HepG2 (cell line): ENCODE measurements at places on chromosomes 1 and 21.
A peak's percentile ranks its signal among the peaks of the same experiment; 100 is the strongest.

DNA sequence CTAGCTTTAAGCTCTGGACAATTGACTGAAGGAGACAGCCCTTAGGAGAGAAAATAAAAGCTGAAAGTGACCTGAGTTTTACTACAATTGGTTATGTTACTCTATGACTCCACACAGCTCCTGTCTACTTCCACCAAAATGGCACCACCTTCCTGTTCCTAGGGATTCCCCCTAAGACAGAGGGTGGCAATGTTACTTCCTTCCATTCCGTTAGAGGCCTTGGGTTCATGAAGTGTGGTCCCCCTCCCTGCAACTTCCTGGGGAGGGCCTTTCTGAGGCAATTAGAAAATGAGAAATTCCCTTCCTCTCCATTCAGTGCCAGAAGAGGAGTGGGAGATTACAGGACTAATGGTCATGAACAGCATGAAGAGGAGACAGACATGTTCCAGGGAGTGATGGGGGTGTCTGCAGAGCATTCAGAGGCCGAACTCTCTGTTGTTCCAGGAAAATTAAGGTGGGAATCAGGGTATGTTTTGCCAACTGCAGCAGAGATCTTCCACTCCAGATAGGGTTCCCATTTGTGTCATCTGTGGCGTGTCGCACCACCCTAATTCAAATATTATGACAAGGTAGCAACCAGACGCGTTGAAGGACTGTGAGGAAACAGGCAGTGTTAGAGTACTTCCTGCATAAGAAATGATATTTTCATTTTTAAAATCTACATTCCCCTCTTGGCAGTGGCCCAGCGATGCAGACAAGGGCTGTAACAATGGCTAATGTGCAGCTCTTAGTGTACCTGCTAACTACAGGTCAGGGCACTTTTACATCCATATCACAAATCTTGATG lies 53.1 kb upstream of the TRIM67 start:
- no peak for DNase-seq

DNA sequence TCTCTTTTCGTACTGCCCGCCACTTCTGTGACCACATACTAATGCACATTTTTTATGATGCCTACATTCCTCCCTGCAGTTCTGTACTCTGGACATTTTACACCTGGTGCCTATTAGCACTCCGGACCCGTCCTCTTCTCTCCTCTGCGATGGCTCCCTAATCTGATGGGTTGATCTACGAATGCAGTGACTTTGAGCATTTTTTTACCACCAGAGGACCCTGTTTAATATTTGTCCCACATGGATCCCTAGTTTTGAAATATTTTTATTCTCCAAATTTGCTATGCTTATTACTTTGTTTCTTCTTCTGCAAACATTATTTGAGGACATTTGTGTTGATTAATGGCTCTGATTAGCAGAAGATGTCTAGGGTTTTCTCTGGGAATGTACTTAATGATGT lies 5.2 kb downstream of the PPFIA4 start:
- no peak for DNase-seq

DNA sequence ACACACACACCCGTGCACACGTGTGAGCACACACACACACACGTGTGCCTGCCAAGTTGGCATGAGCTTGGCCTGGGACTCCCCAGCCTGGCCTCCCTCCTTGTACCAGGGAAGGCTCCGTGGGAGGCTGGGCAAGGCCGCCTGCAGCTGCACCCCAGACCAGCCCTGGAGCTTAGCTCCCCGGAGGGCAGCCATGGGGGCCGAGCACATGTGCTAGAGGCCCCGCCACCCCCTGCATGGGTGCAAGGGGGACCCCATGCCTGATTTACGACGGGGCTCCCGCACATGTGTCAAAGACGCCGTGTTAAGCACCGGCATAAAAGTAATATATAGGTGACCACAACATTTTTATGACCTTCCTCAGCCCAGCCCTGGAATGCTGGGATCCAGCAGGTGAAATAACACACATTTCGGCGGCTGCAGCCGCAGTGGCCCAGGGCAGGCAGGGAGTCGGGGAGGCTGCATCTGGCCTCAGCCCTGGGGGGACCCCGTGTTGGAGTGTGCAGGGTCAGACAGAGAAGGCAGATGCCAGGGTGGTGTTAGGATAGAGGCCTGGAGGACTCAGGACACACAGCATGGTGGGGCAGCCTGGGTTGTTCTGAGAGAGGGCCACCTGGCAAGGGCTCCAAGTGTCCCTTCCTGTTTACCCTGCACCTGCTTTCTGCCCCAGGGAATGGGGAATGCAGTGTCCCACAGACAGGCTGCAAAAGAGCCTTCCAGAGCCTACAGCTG lies 56.3 kb downstream of the WNT9A start:
- no peak for DNase-seq

DNA sequence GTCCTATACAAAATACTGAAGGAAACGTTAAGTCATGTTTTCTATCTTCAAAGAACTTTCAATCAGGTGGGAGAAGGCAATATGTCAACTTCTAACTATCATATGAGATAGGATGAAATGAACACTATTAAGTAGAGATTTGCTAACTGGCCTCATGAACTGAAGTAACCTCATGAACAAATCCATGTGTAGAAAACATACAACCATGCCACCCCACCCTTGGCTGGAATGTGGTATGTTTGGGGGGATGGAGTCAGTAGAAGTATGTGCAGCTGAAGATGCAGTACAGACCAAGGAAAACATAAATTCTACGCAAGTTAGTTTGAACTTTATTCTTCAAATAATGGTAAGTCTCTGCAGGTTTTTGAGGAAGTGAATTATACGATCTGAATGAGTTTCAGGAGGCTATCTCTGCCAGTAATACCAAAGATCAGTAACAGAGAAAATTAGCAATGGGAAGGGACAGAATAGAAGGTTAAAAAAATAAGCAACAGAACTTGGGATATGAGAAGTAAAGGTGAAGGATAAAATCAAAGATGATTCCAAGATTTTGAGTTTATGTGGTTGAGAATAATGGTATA lies 4.5 kb downstream of the TRMT1L start:
- DNase-seq = no peak

DNA sequence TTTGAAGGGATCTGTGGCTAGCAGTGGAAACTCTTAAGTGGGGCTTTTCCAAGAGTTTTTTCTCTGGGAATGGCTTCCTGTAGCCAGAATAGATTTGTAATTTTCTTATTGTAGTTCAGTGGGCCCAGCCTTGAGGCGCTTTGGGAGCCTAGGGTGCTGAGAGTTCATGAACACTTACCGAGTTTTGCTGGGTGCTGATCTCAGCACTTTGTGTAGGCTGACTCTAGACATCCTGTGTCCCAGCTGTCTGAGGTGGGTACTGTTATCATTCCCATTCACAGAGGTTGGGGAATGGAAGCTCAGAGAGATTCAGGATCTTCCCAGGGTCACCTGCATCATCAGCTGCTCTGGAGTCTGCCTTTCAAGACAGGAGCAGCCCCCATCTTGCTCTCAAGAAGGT lies 7.0 kb downstream of the PPFIA4 start:
- DNase-seq = no peak

DNA sequence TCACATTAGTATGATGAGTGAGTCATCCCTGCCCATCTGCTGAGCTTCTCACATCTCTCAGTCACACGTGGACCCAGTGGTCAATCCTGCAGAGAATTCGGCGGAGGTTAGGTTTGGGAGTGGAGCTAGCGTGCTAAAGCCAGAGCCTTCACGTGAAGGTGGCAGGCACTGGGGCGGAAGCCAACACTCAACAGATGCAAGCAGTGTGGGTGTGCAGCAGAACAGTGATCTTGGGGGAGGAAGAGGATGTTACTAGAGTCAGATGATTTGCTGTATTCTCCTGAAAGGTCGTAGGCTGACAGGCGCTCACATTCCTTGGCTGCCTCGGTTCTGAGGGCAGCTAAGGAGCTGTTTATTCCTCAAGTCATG lies 6.7 kb downstream of the C1orf115 start:
- DNase-seq = no peak

DNA sequence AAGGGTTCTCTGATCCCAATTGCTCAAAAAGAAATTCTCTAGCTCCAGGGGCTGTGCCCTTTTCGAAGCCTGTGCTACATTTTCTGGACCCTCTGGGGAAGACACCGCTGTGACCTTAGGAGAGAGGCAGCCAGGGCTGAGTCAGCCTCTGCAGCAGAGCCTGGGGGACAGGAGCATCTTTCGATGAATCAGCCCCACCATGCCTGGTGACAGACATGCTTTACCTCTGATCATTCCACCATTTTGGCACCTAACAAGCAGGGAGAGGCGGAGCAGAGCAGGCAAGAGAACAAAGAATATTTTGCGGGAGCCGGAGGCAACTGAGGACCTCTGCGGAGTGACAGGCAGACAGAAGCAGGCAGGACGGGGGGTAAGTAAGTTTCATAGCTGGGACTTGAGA lies 84.9 kb downstream of the VWA5B1 start:
- DNase-seq = no peak

DNA sequence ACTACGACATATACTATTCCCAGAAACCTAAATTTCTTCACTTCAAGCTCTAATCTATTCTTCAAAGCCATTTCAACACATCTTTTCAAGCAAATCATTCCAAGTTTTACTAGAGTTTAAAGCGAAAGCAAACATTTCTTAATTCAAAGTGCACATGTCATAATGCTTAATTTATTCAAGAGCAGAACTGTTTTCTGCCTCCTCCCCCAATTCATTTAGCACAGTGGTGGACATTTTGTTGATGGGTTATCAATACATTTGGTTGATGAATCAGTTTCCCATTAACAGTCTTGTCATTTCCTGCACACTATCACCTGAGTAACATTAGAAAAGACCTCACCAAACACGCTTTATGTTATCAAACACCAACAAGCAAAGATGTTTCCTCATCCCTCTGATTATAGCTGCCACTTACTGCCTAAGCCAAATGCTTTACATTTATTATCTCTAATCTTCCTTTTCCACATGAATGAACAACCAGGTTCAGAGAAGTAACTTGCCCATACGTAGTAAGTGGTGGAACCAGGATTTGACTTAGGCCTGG lies 2.0 kb downstream of the SRSF4 start:
- DNase-seq = peak; percentile 15

GRCh38 chr21:37944496-37944895 lies 28.2 kb upstream of the KCNJ6 start:
- no peak for DNase-seq

GRCh38 chr1:44048532-44049215 lies 17.4 kb upstream of the SLC6A9 start:
- no peak for DNase-seq

- DNase-seq = no peak
These were observed 11.6 kb downstream of the STYXL2 start for GRCh38 chr1:167105271-167106118.

- no peak for DNase-seq
These were observed 177.9 kb downstream of the IGSF21 start for GRCh38 chr1:18285538-18285924.

GRCh38 chr1:154548028-154548427 lies 10.4 kb downstream of the UBE2Q1 start:
- no peak for DNase-seq

GRCh38 chr21:44012474-44013379 lies 618 bp downstream of the TRAPPC10 start:
- DNase-seq = peak; percentile 65

GRCh38 chr1:44170281-44170823 lies 28.9 kb upstream of the KLF18 start:
- DNase-seq = no peak

DNA sequence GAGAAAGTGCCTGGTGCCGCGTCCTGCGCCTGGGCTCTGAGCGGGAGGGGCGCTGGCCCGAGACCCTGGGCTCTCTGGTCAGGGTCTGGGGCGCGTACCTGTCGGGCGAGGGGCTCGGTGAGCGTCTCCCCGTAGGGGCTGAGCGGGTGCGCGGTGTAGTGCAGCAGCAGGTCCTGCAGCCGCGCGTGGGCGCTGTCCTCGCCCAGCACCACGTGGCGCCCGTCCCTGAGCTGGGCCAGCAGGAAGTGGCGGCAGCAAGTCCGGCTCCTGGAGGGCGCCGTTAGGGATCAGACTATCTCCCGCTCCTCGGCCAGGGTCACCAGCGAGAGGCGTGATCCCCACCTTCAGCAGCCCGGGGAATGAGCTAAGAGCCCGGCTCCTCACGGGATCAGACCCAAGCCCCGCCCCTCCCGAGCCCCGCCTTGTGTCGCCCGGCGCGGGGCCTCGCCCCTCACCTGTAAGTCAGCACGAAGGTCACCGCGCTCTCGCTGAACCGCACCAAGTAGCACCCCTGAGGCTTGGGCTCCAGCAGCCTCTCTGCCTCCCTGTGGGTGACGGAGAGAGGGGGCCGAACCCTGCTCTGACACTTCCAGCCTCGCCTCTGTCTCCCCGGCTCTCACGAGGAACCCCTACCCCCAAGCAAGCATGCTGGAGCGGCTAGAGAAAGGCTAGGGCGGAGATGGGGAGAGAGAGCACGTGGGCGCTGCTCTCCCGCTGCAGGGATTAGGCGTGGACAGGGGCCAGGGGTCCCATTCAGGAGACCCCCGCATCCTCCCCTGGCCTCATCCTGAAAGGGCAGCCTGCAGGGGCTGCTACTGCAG lies 2.7 kb downstream of the SH2D2A start:
- DNase-seq = peak; percentile 35

- DNase-seq = peak; percentile 20
These were observed 43.4 kb downstream of the RALGPS2 start for GRCh38 chr1:178768423-178768822.

DNA sequence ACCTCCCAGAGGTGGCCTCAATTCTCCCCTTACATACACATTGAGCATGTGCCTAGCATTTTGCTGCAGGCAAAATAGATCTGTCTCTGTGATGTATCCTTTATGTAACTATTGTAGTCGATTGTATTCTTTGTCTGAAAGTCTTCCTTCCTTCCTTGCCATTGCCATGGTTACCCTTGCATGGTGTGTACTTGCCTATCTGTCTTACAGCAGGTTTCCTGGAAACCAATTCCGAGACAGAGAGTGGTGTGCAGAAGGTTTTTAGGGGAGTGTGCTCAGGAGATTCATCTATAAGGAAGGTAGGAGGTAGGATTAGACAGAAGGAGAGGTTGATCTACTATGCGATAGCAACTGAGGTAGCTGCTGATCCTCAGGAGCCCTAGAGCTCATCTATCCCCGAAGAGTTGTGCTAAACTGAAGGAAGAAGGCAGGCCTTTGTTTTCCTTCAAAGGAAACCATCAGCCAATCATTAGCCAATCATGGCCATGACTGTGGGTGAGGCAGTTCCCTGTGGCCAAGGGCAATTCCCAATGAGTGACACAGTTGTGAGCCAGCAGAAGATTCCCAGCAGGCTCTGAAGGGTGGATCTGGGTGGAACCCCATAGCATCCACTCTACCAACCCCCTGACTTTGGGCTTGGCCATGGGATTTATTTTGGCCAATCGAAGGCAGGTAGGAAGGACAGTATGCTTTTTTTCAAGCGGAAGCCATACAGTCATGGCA lies 15.0 kb downstream of the CITED4 start:
- DNase-seq = no peak

- no peak for DNase-seq
These were observed 444.4 kb downstream of the LTN1 start for GRCh38 chr21:28548291-28548690.

- DNase-seq = no peak
These were observed 134.7 kb downstream of the PSMG1 start for GRCh38 chr21:39048574-39048973.

- DNase-seq = peak; percentile 80
These were observed at the start of gene PDZK1 for GRCh38 chr1:145707183-145707867. PDZK1 (minus strand) TSS chr1:145707368; CDS start chr1:145688021, 19,347 bp downstream.

GRCh38 chr1:66343569-66344325 lies 190.2 kb upstream of the SGIP1 start:
- no peak for DNase-seq
